CD4-positive, alpha-beta T cell treated with Interleukin-21 for 1 hour (primary cell): ENCODE measurements at places on chromosomes 7 and 10.

GRCh38 chr10:128087146-128087883 is 38.9 kb downstream of the MKI67 start:
- peak; percentile 17 for DNase-seq

DNA sequence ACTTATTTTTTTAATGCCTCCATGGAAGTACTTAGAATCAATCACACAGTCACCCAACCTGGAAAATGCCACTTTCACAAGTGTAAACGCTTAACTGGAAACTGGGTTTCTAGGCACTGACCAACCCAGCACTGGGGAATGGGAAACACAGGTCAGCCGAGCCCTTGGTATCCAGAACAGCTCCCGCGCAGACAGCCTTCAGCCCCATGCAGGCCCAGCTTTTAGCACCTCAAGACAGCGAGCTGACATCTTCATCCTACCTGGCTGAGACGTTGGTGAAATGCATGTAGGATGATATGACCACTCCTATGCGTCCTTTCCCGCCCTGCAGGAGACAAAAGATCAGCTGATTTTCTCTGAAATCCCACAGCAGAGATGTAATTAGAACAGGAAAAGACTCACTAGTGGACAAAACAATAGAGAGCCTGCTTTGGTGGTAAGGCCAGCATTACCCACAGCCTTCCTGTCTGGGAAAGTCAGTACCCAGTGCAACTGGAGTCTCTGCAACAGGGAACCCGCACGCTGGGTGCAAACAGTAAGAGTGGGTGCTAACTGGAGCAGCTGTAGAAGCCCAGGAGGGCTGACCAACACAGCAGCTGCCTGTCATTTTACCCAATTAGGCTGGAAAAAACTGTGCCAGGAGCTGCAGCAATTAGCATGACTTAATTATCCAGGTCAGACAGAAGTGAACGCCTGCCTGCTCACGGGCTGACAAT is 153.7 kb downstream of the TNS3 start:
- DNase-seq: no peak

DNA sequence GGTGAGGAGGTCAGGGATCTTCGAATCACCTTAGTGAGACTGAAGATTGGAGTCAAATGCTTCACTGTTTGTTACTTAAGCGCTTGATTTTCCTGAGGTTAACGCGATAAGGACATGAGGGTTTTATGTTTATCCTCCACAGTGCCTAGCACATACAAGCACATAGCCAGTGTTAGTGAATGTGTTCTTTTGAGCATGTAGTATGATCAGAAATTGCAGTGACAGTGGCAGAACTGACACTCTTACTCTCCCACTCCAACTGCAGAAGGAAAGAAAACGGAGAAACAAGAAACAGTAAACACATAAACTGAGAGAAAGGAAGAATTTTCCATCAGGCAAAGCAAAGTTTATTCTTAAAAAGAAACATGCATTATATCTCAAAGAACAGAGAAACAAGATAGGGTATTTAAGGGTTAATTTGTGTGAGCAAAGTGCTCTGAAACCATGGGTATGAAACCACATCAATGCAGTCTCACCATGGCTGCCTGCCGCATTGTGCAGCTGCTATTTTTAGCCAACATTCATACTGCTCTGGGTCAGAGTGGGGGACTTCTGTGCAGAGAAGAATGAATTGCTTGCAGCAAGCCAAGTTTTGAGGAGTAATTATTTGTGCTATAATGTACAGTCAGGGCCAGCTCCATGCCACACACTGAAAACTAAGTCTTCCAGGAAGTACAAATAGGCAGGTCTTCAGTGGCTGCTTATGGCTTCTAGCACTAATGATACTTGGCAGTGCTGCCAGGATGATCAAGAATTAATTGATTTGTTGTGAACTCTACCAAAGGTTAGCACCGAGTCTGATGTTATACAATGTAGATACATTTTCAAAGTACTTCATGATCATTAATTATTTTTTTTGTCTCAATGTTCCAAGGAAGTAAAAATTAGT is 152.0 kb downstream of the MACC1 start:
- no peak for DNase-seq

GRCh38 chr10:126905776-126906703 is 812 bp downstream of the DOCK1 start:
- no peak for DNase-seq

- DNase-seq: peak; percentile 36
Measured at GRCh38 chr10:72164617-72165016, 51.2 kb upstream of the ANAPC16 start.

GRCh38 chr7:136009488-136010079 is 32.4 kb upstream of the MTPN start:
- peak; percentile 58 for DNase-seq

DNA sequence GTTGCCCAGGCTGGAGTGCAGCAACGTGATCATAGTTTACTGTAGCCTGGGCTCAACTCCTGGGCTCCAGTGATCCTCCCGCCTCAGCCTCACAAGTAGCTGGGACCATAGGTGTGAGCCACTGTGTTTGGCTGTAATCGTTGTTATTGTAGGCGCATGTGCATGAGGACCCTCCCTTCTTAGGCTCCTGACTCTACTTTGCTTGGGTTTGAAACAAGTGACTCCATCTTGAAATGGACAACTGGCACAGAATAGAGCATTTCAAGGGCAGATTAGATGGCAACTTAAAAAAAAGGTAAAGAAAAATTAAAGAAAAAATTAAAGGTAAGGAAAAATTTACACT is 15.4 kb upstream of the GIMAP8 start:
- DNase-seq: no peak

GRCh38 chr7:86911659-86912058 is 147.8 kb downstream of the ELAPOR2 start:
- DNase-seq: no peak

- DNase-seq: no peak
Measured at GRCh38 chr10:105328503-105329133, 687.5 kb downstream of the SORCS3 start.

DNA sequence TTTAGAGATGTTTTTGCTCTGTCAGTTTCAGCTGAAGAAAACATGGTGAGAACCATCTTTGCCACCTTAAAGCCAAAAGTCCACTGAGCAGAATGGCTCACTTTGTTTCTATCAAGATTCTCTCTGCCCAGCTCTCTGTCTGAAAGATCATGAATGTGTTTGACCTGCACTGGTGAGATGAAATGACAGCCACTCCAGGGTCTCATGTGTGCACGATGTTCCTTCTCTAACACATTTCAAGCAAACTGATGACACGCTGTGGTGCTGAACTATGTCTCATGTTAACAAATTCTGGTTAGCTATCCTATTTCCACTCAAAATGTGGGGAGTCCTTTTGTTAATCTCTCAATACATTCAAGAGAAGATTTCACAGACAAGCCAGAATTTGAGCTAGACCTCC is 260.6 kb downstream of the GLI3 start:
- no peak for DNase-seq

DNA sequence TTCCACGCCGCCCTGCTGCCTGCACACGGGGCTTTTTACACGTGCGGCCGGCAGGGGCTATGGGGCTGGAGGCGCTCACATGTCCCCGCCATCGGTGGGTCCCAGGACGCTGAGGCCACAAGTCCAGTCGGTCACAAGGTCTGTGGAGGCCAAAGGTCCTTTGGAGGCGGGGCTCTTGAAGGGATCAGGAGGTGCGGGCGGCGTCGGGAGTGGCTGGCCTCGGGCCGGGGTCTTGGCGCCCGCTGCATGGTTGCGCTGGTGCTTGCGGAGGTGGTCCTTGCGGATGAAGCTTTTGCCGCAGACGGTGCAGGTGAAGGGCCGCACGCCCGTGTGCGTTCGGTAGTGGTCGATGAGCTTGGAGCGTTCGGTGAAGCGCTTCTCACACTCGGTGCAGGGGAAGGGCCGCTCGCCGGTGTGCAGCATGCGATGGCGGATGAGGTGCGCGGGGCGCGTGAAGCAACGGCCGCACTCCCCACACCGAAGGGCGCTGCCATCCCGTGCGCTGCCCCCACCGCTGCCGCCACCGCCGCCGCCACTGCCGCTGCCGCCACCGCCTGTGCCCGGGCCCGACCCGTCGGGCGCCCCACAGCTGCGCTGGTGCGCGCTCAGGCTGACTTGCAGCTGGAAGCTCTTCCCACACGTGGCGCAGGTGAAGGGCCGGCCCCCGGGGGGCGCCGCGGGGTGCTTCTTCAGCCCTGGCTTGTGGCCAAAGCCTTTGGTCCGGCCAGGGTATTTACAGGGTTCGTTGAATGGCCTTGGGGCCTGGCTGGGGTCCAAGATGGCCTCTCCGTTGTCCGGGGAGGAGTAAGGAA is 13.7 kb upstream of the ZNF777 start:
- no peak for DNase-seq

GRCh38 chr7:142153400-142153799 is 41.9 kb downstream of the MGAM2 start:
- no peak for DNase-seq

DNA sequence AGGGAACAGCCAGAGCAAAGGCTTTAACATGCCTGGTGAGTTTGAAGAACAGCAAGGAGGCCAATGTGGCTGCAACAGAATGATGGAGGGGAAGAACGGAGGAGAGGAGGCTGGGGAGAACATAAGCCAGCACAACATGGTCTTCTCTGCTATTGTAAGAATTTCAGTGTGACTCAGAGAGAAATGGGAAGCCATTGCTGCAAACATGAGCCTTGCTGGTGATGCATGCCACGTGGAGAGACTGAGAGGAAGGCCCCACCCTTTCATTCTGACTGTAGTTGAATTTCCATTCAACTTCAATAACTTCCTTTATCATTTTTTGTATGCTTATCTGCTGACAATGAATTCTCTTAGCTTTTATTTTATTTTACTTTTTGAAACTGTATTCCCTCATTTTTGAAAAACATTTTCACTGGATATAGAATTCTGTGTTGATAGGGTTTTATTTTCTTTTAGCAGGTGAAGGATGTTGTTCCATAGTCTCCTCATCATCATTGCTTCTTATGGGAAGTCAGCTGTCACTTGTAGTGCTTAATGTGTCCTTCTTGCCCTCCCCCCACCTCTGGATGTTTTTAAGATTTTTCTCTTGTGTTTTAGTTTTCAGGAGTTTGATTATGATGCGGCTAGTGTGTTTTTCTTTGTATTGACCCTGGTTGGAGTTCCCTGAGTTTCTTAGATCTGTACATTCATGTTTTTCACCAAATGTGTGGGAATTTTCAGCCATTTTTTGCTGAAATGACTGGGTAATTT is 46.4 kb upstream of the LEP start:
- no peak for DNase-seq

- DNase-seq: no peak
Measured at GRCh38 chr10:14751921-14752320, 22.8 kb downstream of the FAM107B start.

GRCh38 chr10:110535958-110536891 is 31.3 kb upstream of the SMC3 start:
- DNase-seq: peak; percentile 61

DNA sequence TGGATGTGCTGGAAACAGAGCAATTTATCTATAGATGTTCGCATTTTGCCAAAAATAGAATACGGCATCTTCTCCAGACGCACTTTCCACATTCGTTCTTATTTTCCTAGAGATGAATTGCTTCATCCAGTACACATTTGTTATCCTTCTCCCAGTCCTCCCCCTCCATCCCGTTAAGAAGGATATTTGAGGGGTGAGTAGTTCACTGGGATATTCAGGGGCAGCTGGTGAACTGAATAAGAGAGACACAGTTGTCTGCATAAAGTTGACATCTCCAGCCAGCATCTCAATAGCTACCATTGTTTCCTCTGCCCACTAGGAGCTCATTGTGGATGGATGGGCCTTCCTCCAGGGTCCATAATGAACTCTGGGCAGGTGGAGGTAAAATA is 456.8 kb upstream of the NRP1 start:
- no peak for DNase-seq

DNA sequence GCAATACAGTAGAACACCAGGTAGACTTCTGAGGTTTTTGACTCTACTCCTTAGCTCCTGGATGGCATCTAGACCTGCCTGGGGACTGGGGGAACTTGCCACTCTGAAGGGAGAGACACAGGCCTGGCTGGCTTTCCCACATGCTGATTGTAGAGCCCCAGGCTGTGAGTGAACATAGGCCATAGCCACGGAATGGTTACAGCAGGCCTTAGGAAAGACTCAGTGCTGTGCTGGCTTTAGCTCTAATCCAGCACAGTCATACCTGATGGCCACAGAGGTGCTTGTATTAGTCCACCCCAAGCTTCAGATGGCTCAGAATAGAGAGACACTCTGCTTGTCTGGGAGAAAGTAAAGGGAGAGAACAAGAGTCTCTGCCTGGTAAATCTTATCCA is 35.0 kb upstream of the ARHGAP12 start:
- no peak for DNase-seq

GRCh38 chr10:14093730-14094484 is 236.8 kb downstream of the FRMD4A start:
- DNase-seq: peak; percentile 4

DNA sequence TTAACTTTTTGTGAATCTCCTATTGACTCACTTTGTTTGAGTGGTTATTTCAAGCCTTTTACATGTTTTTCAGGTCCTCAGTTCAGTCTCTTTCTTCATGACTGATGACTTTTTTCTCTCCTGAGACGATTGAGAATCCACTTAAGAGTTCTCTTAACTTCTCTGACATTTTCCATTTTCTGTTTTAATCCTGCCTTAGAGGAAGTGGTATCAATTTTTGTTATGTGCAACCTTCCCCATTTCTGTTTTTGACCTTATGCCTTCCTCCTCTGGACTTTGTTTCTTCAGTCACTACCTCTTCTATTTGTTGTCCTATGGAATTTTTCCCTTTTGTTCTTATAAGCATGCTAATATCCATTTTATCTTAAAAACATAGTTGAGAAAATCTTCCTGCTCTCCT is 2.4 kb downstream of the PSMC2 start:
- DNase-seq: no peak

- no peak for DNase-seq
Measured at GRCh38 chr7:30183749-30184369, 49.1 kb downstream of the MTURN start.

- no peak for DNase-seq
Measured at GRCh38 chr10:116470768-116471415, 43.2 kb downstream of the PNLIPRP3 start.

- no peak for DNase-seq
Measured at GRCh38 chr10:77060913-77061312, 576.7 kb downstream of the KCNMA1 start.

DNA sequence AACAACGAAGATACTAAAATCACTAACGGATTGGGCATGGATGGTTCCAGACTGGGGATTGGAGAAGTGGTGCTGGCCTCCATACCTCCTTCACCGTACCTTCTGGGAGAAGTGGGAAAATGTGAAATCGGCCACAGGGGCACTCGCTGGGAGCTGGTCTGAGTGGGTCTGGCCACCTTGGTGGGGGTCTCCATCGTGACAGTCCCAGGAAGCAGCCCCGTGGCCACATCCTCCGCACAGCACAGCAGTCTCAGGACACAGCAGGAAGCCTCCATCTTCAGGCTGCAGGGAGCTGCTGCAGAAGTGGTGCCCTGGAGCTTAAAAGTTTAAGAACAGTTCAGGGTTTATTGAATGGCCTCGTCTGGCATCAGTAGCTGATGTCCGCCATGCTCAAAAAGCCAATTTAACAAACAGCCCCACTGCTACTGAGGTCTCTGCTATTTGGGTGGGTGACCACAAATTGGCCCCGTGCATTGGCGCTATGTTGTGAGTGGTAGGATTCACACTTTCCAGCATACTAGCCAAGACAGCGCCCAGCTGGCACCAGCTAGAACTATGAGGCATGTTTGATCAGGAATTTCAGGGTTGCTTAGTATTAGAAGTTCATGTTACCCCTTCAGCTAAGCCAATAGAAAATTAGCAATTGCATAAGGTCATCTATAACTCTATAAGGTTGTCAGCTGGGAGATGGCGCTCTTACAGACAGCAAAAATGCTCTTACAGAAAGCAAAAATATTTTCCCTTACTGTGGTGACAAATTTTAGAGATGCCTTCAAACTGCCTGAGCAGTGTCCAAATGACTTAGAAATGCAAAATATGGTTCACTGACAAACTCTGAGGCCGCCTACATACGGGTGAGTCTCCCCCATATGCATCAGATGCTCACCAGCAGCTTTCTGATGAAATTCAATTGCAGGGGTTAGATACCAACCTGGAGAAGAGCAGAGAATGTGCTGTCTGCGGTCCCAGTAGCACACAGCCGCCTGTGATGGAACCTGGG is 17.0 kb downstream of the PKD1L1 start:
- no peak for DNase-seq
